Hippocampal formation (tissue), 2 donors: ENCODE measurements at places on chromosomes 6 and 20.

GRCh38 chr6:45898941-45899682 is 116.5 kb downstream of the CLIC5 start:
- no peak for DNase-seq

- DNase-seq: no peak
Observed at GRCh38 chr20:41344477-41344876, 3.9 kb downstream of the LPIN3 start.

DNA sequence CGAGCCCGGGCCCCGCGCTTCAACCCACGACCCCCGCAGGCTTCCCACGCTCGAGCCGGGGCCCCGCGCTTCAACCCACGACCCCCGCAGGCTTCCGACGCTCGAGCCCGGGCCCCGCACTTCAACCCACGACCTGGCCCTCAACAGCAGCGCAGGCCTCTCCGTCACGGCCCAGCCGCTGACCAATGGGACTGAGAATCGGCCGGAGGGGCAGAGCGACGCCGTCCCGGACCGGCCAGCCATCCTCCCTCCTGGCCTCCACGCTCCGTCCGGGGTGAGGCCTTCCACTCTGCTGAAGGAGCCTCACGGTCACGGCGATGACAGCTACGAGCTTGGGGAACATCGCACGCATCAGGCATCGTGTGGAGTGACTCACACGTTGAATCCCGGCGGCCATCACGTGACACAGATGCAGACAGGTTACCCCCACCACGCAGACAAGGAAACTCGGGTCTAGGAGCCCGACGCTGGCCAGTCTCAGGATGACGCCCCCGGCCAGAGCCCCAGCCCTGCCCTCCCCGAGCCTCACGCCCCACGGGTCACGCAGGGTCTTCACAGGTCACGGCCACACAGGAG is 6.1 kb downstream of the KCNQ2 start:
- DNase-seq: no peak

DNA sequence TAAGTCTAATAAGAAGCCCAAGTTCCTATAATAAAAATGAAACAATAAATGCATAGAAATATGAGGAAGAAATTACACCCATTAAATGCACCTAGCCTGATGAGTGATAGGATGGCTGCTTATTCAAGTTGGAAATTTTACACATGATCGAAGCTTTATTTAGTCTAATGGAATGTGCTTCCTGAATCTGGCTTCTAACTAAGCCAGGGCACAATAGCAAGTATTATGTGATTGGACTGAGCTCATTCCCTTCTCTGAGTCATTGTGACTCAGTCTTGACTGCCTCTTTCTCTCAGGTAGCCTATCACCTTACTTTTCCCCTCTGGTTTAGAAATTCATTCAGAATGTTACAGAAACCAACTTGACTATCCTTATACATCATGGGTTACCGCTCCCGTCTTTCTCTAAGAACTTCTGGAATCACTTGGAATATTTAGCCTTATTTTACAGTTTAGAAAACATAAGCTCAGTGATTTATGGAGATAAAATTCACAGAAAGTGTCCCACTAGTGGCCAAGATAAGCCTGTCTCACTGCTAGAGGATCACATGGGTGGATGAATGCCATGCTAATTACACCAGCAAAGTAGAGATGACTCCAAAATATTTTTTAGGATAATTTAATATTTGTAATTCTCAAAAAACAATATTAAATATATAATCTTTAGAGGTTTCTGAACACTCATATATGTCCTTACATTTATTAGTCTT is 505.3 kb upstream of the JAG1 start:
- no peak for DNase-seq

DNA sequence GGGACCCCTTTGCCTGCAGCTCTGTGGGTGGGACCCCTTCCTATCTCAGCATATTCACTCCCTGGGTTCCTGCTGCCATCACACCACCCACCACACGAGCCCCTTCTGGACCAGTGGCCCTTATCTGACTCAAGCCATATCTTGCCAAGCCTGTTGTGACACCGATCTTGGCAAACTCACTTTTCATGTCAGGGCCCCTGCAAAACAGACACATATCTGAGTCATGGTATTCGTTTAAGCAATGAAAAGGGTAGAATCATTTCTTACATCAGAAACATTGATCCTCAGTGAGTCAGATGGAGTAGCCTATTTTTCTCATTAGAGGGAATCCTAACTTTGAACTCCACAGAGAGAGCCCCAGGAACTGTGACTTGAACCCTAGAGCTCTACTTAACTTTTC is 10.6 kb downstream of the RAET1E start:
- DNase-seq: no peak

DNA sequence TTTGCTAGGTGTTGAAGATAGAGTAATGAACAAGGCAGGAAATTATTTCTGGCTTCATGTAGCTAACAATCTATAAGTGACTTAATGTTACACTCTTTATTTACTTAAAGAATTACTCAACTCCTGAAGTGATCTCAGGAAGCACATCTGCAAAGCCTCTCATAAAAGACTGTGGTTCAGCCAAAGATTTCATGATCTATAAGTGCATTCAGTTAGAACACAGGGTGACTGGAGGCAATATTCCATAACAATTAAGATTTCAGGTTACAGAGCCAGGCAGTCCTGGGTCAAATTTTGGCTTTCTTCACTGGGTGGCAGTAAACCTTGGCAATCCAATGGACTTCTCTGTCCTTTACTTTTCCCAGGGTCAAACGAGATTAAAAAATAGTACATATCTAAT is 204.0 kb downstream of the TPBG start:
- no peak for DNase-seq
